Stimulated activated CD8-positive, alpha-beta memory T cell treated with anti-CD3 and anti-CD28 coated beads, Interleukin-15, amount 100 ng/mL, for 4 hours (primary cell): ENCODE measurements at places on chromosomes 4 and X.

- no peak for DNase-seq
Measured at GRCh38 chr4:41160012-41160789, 54.1 kb downstream of the APBB2 start.

DNA sequence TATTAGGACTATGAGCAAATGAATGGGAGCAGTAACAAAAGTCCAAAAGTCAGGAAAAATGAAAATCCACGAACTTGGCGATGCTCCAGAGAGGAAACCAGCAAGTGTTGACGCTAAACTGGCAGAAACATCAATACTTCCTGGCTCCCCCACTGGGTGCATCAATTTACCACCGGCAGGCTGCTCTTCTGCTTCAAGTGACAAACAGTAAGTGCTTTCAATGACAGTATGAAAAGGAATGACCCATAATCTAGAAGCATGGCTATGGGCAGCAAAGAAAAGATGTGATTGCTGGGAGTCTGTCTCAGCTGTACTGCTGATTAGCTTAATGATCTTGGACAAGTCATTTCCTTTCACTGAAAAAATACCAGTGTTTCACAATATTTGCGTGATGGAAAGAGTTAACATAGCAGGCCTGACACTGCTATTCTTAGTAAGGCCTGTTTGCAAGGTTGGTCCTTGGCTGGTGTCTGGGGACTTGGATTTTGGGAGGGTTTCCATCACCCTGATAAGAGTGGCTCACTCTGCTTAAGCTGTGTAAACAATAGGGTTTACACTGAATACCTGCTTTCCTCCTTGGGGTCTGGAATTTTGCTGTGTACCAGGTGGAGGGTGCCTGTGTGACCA is 8.7 kb downstream of the ATP11C start:
- DNase-seq, result no peak

GRCh38 chr4:73086095-73086868 is 16.8 kb upstream of the COX18 start:
- DNase-seq, result no peak

- DNase-seq, result no peak
Measured at GRCh38 chrX:66408507-66408906, 230.4 kb downstream of the EDA2R start.

GRCh38 chrX:121562616-121563015 is 515.2 kb downstream of the GLUD2 start:
- no peak for DNase-seq

DNA sequence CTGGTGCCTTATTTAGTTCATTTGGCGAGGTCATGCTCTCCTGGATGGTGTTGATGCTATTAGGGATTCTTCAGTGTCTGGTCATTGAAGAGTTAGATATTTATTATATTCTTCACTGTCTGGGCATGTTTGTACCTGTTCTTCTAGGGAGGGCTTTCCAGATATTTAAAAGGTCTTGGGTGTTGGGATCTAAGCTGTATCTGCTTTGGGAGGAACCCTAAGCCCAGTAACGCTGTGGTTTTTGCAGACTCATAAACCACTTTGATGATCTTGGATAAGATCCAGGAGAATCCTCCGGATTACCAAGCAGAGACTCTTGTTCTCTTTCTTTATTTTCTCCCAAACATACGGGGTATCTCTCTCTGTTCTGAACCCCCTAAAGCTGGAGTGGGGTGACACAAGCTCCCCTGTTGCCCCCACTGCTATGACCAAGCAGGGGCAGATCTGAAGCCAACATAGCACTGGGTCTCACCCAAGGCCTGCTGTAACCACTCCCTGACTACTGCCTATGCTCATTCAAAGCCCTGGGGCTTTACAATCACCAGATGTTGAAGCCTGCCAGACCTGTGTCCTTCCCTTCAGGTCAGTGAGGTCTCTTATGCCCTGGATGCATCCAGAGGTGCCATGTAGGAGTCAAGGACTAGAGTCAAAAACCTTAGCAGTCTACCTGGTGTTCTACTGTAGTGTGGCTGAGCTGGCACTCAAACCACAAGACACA is 187.6 kb downstream of the GUCY2F start:
- DNase-seq, result no peak

- DNase-seq, result no peak
Measured at GRCh38 chr4:112146502-112146813, 1.2 kb downstream of the FAM241A start.

DNA sequence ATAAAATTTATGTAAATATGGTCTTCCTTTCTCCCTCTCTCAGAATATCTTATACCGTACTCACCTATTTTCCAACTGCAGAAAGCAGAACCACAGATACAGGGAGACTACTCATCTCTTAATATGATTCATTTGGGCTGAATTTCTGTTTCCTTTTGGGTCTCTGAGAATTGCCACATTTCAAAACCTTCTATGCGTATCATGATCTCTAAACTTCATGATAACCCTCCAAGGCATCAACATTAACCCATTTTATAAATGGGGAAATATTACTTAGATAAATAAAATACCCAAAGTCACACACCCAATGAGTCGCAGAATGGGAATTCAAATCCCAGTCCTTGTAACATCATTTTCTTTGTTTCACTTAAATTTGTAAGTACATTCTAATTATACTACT is 16.6 kb upstream of the PRDM8 start:
- DNase-seq, result no peak

DNA sequence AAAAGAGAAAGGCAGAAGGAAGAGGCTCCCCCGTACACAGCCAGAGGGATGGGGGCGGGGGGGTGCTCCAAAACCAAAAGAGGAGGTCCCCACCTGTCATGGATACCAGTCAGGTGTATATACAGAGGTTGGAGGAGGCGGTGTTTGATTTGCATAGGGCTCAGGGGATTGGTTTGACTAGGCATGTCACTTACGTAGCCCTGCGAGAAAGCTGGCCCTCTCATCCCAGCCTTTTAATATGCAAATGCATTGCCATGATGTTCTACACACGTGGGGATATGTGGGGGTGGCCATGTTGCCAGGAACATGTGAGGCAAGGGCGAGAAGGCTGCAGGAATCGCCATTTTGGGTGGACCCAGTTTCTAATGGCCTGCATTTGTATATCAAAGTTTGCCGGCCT is 38.6 kb downstream of the TMEM150C start:
- no peak for DNase-seq

GRCh38 chr4:26931966-26932365 is 71.3 kb downstream of the STIM2 start:
- DNase-seq, result no peak

GRCh38 chr4:14165222-14165920 is 537.8 kb upstream of the BOD1L1 start:
- DNase-seq, result no peak

- DNase-seq, result no peak
Measured at GRCh38 chr4:56463711-56464110, 3.7 kb upstream of the SRP72 start.

GRCh38 chr4:168734703-168735678 is 238.1 kb downstream of the PALLD start:
- no peak for DNase-seq

DNA sequence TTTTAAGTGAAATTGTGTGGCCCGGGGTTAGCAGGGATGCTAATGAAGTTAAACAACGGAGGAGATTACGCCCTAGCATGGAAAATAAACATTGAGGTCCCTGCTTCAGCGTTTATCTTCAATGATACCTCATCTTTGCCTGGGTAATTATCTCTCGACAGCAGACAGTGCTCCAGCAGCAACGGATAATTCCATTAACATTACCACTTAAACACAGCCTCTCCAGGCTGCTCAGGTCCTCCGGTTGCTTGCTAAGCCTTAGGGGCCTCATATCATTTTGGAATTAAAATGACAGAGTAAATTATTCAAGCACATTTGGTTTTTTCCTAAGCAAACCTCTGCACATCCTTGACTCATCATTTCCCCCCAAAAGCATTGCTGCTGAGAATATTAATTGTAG is 281.5 kb upstream of the KLF3 start:
- no peak for DNase-seq

GRCh38 chr4:47415719-47416118 is 47.8 kb downstream of the COMMD8 start:
- no peak for DNase-seq

- DNase-seq, result no peak
Measured at GRCh38 chrX:10935501-10935900, 175.6 kb upstream of the HCCS start.

DNA sequence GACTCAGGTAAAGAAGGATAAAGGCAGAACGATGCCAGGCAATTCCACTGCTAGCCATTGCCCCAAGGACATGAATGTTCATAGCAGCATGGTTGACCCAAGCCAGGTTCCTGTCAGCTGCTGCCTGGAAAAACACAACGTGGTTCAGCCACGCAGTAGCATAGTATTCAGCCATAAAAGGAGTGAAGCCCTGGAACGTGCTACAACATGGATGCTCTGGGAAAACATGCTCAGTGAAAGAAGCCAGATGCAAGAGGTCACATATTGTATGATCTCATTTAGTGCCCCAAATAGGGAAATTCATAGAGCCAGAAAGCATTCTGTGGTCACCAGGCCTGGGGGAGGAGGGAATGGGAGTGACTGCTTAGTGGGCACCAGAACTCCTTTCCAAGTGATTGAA is 129.8 kb downstream of the GPR143 start:
- DNase-seq, result no peak

GRCh38 chr4:126969360-126970235 is 663.2 kb upstream of the INTU start:
- no peak for DNase-seq

DNA sequence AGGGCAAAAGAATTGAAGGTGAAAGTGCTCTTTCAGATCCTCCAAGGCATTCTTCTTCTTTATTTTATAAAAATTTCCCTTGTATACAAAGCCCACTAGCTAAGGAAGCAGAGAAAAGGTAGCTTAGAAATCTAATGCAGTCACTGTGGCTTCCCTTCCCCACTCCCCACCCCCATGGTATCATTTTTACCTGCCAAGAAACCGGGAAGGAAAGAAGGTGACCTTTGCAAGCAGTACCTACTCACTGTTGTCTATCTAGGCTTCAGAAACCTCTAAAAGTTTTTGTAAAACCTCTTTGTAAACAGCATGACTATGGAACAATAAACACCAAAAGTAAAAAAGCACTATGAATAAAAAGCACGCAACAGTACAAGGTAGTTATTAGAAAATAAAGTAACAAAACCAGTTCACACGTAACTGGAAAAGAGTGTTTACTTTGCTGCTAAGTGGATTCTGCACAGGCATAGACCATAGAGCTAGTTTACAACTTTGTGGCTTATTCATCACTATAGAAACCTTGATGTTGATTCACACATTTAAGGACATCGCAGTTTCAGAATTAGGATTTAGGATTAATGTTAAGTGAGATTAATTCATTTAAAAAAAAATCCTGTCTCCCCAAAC is 109.6 kb upstream of the FTHL17 start:
- no peak for DNase-seq

DNA sequence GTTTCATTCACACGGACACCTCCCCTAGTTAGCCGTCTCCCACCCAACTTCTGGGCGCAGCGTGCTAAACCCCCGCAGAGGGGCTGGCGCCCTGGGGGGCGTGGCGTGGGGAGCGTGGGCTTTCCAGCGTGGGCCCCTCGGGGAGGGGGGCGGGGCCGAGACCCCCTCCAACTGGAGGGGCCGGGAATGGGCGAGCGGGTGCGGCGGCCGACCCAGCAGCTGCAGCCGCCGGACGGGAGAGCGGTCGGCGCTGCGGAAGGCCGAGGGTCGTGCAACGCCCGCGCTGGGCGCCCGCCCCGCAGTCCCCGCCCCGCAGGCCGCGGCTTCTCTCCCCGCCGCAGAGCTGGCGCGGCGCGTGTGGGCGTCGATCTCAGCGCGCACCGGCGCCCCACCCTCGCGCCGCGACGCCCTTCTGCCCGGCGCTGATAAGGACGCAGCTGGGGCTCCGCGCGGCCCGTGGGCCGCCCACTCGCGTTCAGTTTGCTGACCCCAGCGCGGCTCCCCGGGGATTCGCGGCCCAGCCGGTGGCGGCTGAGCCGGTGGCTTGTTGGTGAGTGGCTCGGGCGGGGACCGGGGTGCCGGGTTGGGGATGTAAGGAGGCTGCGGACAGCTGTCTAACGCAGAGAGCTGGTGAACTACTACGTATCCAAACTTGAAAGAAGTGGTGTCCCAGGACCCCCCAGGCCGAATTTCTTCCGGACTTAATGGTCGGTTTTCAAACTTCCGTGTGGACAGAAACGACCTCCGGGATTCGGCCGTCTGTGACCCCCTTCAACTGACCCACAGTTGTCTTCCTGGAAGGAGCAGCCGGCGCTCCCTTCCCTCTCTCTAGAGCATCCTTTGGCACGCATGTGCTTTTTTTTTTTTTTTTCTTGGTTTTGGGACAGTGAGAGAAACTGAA is 1.5 kb downstream of the FHDC1 start:
- no peak for DNase-seq

GRCh38 chrX:109270580-109271484 is 211.1 kb downstream of the GUCY2F start:
- DNase-seq, result no peak

DNA sequence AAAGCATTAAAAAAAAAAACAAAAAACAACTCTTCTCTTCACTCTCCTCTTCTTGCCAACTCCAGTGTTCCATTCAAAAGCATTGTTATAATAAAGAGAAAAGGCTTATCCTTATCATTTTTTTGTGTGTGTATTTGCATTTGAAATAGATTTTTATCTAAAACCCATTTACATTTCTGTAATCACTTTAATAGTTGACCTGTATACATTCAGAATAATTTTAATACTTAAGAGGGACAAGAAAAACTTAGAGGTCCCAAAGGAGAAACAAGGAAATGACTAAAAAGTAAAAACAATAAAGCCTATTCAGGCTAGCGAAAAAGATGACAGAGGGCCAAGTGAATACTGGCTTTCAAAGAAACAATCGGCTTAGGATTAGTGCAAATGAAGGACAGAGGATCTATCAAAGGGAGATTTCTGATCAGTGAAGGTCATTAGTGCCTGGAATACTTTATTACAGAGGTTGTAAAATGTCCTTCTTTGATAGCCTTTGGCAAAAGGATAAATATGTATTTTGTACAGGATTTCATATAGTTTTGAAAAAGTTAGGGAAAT is 808.3 kb downstream of the RPA4 start:
- no peak for DNase-seq

- no peak for DNase-seq
Measured at GRCh38 chr4:72888331-72888730, 181.2 kb downstream of the COX18 start.
